ENCODE measurements at places on chromosomes 6 and 20.

GRCh38 chr6:73182021-73182607 lies 43.2 kb downstream of the KHDC1L start:
- no peak for DNase-seq

DNA sequence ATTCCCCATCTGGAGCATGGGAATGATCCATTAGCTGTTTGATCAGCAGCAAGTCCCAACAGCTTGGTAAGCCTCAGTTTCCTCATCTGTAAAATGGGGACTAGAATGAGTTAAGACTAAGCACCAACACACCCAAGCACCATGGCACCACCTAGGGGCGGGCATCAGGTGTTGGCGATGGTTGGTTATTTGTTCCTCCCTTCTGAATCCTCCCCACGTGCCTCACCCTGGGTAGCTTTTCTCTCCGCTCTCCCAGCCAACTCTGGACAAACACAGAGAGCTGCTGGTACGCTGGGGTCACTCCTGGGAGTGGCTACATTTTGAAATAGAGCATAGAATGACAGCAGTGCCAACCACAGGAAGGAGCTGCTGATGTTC lies 13.3 kb upstream of the ITPR3 start:
- no peak for DNase-seq

GRCh38 chr6:109503327-109504224 lies 20.6 kb upstream of the ZBTB24 start:
- no peak for DNase-seq

GRCh38 chr6:129359811-129360681 lies 349.9 kb downstream of the ARHGAP18 start:
- no peak for DNase-seq

DNA sequence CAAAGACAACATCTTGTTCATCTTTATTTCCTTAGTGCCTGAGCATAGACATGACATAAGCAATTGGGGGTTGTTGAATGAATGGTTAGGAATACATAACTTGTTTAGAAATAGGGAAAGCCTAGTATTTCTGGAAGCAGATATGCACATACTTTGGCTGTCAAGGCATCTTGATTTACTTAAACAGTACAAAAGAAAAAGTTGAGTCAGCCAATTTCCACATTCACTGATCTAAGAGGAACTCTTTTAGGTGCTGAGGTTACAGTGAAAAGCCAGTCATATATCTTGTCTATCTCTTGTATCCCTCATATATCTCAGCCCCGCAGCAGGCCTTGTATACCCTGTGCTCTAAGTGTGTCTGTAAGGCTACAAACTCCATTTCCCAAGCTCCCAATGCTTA lies 11.6 kb downstream of the ZKSCAN4 start:
- DNase-seq, result no peak

GRCh38 chr20:20796766-20797440 lies 84.5 kb upstream of the RALGAPA2 start:
- DNase-seq, result no peak

DNA sequence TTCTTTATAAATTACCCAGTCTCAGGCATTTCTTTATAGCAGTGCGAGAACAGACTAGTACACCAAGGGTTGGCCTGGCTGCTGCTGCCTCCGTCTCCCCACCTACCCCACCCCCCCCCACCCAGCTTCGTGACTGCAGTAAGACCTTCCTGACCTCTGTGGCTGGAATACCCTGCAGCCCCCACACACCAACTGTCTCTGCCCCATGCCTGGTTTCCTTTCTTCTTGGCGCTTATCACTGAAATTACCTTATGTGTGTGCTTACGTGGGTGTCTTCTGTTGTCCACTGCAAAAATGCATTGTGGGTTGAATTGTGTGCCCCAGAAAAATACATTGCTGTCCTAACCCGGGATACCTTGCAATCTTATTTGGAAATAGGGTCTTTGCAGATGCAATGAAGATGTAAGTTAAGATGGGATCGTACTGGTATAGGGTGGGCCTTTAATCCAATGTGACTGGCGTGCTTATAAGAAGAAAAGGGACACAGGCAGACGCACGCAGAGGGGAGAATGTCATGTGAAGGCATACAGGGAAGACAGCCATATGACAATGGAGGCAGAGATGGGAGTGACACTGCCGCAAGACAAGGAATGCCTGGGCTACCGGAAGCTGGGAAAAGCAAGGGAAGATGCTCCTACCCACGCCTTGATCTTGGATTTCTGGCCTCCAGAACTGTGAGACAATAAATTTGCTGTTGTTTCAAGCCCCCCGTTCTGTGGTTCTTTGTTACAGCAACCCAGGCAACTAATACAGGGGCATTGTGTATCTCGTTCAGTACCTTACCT lies 15.4 kb downstream of the SYNJ2 start:
- DNase-seq, result no peak

DNA sequence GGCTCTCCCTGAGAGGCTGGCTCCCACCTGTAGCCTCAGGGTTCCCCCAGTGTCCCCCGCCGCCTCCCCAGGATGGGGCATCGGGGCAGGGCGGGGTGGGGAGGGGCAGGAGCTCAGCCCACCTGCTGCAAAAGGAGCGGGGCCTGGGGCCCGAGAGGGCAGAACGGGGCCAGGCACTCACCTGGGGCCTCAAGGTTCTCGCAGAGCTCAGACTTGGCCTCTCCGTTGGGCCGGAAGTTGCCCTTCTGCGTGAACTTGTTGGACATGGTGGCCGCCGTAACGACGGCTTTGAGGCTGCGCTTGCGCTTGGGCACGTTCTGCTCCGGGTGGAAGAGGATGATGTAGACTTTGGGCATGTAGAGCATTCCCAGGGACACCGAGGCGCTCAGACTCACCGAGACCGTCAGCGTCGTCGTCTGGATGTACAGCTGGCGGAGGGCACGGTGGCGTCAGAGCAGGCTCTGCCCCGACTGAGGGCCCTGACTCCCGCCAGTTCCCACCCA lies 117.9 kb downstream of the GRM4 start:
- DNase-seq, result no peak

DNA sequence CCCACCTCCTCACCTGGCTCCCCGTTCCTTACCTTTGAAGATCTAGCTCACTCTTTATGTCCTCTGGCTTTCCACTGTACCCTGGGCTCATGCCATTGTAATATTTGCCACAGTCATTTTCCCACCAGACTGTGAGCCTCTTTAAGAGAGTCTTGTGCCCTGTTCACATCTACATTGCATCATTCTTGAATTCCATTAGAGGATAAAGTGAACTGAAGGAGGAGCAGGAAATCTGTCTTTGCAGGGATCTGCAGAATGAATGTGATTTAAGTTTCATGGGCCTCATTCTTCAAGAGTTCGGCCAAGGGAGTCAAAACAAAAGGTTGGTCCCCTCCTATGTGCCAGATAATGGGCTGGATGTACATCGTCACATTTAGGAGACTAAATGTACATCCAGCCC lies 272.6 kb upstream of the CITED2 start:
- DNase-seq, result no peak

DNA sequence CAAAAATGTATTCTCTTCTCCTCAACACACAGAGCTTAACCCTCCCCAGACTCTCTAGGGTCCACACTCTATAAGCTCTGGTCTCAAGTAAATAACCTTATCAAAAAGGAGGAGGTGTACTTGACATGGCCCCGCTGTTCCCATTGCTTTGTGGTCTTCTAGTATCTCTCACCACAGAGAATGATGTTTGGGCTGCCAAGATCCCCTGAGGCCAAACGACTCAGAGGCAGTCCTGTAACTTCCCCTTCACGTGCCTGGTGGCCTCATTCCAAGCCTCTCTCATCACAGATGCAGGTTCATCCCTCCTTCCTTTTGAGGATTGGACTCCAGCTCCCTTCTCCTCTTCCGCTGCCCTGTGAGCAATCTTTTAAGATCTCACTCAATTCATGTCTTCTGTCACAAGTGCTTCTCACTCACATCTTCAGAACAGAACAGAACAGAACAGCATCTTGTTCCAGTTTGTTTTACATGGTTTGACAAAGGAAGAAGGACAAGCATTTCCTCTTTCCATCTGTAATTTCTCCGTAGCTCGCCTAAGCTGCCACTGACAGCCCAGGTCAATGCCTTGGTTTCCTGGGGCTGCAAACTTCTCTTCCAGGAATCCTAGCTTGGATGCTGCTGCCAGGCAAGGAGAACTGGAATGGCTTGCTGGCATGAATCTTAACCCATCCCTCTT lies 541.5 kb downstream of the CD83 start:
- DNase-seq, result no peak

DNA sequence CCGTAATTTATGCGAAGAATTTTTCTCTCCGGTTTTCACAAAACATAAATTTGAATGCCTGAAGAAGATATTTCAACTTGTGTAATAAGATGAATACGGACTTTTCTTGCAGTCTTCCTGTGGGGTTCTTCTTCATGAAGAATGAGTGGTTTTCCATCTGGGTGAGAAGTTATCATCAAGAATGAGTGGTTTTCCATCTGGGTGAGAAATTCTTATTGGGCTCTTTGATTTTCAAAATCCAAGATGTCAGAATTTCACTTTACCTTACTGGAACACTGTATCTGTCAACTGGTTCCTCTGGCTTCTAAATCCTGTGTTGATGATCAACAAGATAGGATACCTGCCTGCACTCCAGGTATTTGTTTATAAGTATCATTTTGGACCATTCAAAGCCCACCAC lies 160.1 kb upstream of the C6orf118 start:
- DNase-seq, result no peak

DNA sequence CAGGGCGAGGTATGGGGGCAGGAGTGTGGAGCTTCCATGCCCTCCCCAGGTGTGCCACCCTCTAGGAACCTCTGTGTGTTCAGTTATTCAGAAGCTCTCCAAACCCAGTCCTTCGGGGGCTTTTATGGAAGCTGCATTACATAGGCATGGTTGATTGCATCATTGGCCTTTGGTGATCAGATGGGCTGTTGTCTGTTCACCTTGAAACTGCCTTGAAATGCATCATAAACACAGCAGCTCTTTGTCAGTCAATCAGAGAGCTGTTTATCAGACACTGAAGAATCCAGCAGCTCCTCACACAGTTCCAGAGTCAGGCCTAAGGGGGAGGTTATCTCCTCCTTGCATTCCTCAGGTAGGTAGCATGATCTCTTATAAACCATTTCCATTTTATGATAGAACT lies 62.4 kb downstream of the E2F3 start:
- DNase-seq, result no peak

DNA sequence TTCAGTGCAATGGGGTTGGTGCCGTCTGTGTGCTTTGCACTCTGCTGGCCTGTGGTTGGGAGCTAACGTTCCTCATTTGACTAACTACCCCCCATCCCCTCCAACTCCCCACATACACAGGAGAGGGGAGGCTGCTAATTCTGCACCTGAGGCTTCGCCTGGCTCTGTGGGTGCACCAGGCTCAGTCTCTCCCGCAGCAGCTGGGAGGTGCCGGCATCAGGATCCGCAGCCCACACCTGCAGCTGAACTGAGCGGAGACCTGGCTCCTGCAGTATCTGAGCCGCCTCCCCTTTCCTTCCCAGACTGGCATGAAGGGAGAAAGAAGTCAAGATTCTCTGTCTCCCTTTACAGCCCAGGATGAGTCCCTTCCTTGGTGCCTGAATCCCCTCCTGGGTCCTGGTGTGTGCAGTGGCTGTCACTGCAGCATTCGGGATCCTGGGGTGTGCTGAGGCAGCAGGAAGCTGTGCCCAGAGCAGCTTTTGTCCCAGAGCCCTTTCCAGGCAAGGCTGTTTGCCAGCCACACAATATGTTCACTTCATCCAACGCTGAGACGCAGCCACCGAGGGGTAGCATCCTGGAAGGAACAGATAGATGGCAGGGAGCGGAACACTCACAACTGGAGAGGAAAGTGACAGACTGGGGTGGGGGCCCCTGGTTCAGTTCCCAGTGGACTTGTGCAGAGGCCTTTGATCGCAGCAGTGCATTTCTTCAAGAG lies 70.2 kb downstream of the CDH4 start:
- no peak for DNase-seq

DNA sequence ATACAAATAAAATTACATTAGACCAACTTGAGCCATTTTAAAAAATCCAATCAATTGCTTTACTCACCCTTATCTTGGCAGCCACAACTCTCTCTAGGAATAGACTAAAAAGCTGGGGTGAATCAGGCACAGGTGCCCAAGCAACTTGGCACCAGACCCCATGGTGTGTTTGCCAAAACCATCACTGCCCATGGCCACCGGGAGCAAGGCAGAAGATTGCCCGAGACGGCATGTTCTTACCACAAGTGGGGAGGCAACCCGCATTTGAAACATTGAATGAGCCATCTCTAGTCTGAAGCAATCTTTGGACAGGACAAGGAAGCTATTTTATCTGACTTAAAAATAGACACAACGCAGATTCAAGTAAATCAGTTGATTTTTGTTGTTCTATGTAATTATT lies 69.0 kb downstream of the SMLR1 start:
- no peak for DNase-seq

DNA sequence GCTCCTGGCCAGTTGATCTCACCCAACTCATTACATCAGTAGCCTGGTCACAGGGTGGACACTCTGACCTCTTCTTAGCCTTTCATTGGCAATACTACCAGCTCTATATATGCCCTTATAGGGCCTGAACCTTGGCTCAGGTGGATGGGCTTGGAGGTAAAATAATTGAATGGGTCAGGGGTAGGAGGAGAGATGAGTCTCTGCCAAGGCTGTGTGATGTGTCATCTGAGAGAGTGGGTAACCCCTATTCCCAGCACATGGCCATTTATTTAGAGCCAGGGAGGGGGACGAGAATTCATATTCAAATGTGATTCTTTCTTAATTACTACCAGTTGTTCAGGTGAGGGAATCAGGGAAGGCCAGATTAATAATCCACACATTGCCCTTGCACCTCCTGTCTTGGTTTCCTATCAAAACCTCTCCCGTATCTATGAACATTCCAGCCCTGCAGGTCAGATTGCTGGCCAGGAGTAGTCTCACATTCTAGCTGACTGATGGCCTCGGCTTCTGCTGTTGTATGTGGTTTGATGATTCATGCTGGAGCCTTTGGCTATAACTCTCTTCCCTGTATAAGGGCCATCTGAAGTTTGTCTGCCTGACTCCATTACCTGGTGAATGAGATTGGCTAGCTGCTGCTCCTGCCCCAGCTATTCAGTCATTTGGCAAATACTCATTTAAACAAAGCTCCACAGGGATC lies 13.4 kb downstream of the C20orf173 start:
- DNase-seq, result no peak

GRCh38 chr20:37226889-37227288 lies 34.7 kb downstream of the GHRH start:
- no peak for DNase-seq

GRCh38 chr6:80642452-80642851 lies 536.0 kb downstream of the BCKDHB start:
- DNase-seq, result no peak

DNA sequence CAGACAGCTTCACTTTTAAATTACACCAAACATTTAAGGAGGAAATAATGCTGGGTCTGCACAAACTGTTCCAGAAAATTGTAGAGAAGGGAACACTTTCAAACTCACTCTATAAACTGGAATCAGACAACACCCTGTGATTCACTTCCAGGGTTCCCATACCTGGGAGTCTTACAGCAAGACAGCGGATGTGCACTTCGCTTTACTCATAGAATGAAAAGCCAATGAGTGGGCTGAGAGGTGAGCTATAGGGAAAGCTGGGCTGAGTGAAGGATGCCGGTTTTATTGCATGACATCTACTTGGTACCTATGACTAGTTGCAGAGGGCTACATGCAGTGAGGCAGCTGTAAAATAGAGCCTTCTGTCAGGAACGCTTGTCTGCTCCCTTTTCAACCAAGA lies 152.1 kb downstream of the FNDC1 start:
- no peak for DNase-seq

All from hypothalamus (tissue), 51 donors.